Stimulated activated CD8-positive, alpha-beta memory T cell treated with anti-CD3 and anti-CD28 coated beads, Interleukin-15, amount 100 ng/mL, for 48 hours (primary cell): ENCODE measurements at places on chromosomes 16 and 17.

- no peak for DNase-seq
Measured at GRCh38 chr17:55340686-55341085, 75.9 kb downstream of the HLF start.

DNA sequence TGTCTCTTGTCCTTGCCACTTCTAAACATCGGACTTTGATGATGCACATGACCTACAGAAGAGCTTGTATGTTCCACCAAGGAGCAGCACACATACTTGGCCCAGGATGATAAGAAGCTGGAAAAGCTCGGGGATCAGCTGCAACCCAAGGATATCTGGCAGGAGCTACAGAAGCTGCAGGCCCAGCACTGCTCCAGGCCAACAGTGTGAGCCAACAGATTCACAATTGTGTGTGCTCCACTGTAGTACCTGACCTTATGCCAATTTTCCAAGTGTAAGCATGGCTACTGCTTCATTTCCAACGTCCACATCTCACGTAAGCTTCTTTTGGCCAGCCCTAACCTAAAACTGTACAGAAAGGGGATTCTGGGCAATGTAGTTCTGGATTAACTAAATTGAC, 83.4 kb downstream of the COX10 start:
- DNase-seq = no peak

- no peak for DNase-seq
Measured at GRCh38 chr16:50502616-50503011, 45.6 kb upstream of the NKD1 start.

- DNase-seq = no peak
Measured at GRCh38 chr16:27253526-27253930, 15.0 kb downstream of the NSMCE1 start.

- DNase-seq = no peak
Measured at GRCh38 chr16:85180827-85181738, 68.8 kb upstream of the CIBAR2 start.

DNA sequence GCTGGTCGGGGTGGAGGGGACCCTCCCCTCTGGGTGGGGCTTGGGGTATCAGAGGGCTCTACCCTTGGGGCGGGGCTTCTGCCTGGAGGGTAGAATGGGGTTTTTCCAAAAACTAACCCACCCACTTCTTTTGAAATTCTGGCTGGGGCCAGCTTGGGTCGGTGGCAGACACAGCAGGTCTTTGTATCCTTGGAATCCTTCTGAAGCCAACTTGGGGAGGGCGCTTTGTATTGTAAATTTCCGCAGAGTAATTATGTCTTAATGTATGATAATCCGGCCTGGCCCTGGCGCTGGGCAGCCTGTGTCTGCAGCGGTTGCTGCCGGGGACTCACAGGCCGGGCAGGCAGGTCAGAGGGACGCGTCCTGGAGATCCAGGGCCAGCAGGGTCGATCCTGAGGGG, 33.9 kb upstream of the GSE1 start:
- DNase-seq = no peak

DNA sequence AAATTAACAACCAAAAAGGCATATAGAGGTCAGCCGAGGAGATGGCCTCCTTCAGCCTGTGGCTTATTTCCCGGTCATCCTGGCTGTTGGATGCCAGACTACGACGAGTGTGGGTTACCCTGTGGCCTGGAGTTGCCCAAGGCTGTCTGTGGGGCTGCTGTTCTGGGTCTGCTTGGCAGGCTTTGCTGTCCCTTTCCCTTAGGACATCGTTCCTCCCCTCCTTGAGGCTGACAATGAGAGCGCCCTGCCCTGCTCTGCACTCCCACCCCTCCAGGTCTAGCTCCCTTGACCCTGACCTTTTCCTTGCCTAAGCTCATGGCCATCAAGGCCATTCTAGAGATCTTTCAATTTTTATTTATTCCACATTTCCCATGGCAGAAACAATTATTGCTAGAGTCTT, 1.9 kb upstream of the CBFB start:
- DNase-seq = no peak

DNA sequence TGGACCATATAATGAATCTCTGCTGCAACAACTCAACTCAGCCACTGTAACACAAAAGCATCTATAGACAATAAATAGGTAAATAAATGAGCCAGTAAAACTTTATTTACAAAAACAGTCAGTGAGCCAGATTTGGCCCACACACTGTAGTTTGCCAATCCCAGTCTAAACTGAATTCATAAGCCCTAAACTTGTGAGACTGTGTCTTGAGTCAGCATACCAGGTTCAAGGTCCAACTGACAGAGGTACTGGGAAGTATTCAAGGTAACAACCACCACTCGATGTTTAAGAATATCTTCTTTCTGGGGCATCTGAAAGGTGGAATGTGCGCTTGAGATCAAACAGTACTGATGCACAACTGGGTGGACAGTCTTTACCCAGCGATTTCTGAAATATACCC, 94.2 kb downstream of the HELZ start:
- no peak for DNase-seq

- DNase-seq = no peak
Measured at GRCh38 chr16:30992931-30993816, 8.2 kb downstream of the HSD3B7 start.
